ENCODE measurements at places on chromosomes 13 and 19.

- DNase-seq: no peak
Measured at GRCh38 chr13:31761951-31762350, 22.6 kb downstream of the RXFP2 start.

DNA sequence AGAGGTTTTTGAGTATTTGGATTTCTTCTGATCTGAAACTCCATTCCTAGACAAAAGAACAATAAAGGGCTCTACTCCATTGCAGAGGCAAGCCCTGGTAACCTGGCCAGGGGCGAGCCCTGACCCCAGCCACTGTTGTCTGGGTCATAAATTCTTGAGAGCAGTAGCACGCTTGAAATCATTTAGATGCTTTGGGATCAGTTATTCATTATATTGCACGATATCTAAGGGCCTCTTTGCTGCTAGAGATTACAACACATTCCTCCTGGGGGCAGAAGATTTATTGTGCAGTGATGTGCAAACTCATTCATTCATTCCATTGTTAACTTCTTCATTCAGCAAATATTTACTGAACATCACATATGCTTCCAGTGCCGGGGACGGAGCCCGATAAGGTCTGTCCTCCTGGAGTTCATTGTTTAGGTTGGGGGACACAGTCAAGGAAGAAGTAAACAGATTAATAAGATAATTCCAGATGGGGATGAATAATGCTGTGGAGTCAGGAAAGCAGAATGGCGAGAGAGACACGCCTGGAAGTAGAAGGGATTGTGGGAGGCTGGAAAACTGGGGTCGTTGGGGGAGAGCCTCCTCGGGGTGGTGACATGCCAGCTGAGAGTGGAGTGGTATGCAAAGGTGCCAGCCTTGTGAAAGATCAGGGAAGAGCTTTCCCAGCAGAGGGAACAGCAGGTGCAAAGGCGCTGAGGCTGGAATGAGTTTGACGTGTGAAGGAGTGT is 34.9 kb downstream of the SIPA1L3 start:
- no peak for DNase-seq

- no peak for DNase-seq
Measured at GRCh38 chr13:28585561-28585960, 73.4 kb upstream of the POMP start.

- peak; percentile 24 for DNase-seq
Measured at GRCh38 chr13:35475960-35476943, at the start of gene MAB21L1. Gene MAB21L1 (minus strand): TSS chr13:35476689. CDS start chr13:35476138, 551 bp downstream.

DNA sequence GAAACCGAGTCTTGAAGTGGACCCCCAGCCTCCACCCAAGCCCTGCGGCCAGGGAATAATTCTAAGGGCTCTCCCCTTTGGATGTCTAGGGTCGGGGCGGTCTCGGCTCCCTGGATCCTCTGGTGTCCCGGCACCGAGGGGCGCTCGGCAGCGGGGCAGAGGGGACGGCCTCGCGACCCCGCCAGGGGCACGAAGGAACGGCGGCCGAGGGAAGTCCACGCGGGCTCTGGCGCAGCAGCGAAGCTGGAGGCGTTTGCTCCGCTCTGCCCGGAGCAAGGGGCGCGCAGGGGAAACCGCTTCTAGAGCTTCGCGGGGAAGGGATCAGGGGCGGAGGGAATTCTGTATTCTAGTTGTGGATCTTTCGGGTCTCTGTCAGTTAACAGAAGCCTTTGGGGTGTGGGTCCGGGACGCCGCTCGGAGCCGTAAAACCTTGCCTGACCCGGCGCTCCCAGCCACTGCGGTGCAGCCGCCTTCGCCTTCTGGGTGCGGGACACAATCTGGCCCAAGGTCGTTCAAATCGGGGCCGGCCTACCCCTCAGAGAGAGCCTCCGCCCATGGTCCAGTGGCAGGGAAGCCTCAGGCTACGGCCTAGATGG is 118.2 kb downstream of the KCNRG start:
- no peak for DNase-seq

- DNase-seq: peak; percentile 13
Measured at GRCh38 chr19:15432018-15432494, 13.3 kb upstream of the AKAP8L start.

DNA sequence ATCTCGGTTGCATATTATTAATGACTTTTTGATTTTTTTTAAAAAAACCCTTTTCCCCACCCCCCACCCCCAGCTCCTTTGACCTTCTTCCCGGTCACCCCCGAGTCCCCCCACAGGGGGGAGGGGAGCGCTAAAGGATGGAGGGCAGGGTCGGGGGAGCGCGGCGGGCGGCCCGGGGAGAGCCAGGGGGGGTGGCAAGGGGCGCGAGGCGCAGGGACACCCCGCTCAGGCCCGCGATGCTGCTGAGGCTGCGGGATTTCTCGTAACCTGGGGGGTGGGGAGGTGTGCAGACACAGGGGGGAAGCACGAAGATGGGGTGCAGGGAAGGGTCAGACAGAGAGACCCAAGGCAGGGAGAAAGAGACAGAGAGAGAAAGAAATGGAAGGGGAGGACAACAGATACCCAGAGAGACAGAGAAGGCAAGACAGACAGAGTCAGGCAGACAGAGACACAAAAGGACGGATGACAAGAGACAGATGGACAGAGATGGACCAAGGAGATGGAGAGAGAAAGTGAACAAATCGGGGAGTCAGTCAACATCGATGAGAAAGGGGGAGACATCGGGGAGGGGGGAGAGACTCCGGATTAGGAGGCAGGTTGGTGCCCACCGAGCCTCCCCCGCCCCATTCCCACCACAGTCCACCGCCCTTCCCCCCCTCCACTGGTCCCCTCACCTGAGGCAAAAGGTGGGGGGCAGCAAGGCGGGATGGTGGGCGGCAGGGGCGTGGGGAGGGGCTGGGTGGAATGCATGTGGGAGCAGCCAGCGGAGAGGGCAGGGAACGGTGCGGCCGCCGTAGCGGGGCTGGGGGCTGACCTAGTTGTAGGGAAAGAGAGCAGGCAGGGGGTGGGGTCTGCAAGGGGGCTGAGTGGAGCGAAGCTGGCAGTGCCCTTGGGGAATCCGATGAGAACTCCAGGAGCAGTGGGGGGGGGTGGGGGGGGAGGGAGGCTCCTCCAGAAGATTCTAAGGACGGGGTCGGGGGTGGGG is 14.2 kb downstream of the KCNC3 start:
- no peak for DNase-seq

DNA sequence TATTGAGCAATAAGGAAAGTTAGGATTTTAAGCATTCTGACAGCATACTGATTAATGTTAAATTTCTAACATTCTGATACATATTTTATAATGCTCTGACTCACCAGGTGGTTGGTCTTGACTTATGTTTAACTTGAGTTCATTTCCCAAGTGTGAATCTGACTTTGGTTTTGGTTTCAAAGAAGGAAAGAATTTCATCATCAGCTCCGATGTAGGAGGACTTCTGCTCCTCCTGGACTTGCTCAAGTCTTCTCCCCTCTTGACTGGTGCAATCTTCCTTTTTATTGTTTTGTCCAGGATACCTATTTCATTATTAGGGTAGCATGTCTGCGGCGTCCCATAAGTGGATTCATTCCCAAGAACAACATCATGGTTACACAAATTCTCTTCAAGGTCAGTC is 141.3 kb downstream of the RNF17 start:
- no peak for DNase-seq

DNA sequence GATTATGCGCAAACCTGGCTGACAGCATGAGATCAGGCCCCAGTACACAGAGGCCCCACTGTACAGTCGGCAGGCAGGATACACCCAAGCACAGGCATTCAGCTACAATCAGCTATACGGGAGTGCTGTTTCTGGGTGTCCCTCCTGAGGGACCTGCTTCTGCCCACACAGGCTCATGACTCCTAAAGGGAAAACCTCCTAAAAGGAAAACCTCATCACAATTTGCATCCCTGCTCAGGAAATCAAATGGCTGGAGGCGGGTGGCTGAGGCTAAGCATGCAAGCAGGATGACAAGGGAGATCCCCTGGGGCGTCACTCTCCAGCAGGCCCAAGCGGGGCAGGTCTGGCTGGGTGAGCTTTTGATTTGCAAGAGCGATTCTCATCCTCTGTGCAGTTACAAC is 99.8 kb downstream of the CRYL1 start:
- DNase-seq: no peak

- DNase-seq: peak; percentile 49
Measured at GRCh38 chr13:48626726-48627451, 26.8 kb upstream of the CYSLTR2 start.

GRCh38 chr13:45788011-45788410 is 63.5 kb downstream of the SIAH3 start:
- DNase-seq: no peak

GRCh38 chr13:31908696-31909411 is 122.7 kb upstream of the FRY start:
- no peak for DNase-seq

- no peak for DNase-seq
Measured at GRCh38 chr19:55443824-55444480, 852 bp upstream of the SHISA7 start.

DNA sequence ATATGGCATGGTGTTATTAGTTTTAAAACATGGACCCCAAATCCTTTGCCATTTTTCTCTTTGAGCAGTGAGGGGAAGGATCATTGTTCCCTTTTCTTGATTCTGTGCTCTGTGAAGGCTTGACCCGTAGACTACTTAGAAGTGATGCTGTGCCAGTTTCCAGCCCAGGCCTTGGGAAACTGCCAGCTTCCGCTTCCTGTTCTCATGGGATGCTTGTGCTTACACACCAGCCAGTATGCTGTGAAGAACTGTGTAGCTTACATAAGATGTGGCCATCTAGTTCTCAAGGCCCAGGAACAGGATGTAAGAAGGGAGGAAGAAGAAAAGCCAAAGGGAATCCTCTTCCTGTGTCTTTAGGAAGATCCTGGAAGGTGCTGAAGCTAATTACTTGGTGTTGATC is 180.9 kb downstream of the PCCA start:
- peak; percentile 93 for DNase-seq

DNA sequence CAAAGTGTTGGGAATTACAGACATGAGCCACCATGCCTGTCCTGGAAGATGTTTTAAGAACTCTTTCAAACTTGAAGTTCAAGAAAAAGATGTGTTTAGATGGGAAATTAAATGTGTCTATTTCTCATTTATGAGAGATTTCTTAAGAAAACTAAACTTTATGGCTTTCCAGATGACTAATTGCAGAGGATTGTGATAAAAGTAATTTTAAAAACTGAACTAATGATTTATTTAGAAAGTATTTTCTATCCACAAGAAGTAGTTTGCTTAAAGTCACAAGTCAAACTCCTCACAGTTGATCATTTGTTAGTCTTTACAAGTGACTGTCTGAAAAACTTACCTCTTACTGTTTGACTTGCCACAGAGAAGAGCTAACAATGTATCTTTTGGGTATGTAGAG is 89.6 kb upstream of the SPRY2 start:
- no peak for DNase-seq

- DNase-seq: peak; percentile 35
Measured at GRCh38 chr19:3178377-3178972, at the start of gene S1PR4. Gene S1PR4 (plus strand): TSS chr19:3178769. CDS start chr19:3178793, 24 bp downstream.

DNA sequence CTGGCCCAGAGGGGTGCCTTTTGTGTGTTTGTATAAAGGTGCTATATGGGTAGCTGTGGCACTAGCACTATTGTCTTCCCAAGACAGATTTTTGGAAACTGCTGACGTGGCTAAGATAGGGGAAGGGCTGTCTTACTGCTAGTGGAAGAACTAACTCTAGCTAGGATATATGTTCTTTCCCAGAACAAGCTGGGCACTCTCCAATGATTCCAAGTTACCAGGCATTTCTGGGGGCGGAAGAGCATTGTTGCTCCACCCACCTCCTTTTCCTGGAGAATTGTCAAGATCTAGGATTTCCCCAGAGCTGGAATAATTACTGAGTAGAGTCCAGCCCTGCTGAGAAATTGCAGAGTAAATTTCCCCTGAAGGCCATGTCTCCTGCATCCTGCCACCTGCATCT is 408.3 kb downstream of the KLF5 start:
- no peak for DNase-seq

DNA sequence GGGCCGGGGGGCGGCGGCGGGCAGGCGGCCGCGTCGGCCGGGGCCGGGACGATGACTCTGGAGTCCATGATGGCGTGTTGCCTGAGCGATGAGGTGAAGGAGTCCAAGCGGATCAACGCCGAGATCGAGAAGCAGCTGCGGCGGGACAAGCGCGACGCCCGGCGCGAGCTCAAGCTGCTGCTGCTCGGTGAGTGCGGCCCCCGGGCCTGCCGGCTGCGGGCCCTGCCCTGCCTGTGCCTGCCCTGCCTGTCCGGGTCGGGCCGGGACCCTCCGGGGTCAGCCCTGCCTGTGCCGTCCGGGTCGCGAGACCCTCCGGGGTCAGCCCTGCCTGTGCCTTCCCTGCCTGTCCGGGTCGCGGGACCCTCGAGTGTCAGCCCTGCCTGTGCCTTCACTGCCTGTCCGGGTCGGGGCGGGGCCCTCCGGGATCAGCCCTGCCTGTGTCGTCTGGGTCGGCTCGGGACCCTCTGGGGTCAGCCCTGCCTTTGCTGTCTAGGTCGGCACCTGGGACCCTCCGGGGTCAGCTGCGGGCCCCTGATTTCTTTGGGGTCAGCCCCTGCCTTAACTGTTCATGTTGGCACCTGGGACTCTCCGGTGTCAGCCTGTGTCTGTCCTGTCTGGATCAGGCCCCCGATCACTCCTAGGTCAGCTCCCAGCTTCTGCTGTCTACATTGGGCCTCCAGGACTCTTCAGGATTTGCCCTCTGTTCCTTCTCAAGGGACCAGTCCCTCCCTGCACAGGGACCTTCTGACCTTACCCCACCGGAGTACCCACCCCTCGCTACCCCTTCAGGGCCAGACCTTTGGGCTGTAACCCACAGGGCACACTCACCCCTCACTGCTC is 659 bp downstream of the GNA11 start:
- DNase-seq: no peak

GRCh38 chr13:113088691-113089020 is 16.9 kb upstream of the F7 start:
- DNase-seq: no peak

DNA sequence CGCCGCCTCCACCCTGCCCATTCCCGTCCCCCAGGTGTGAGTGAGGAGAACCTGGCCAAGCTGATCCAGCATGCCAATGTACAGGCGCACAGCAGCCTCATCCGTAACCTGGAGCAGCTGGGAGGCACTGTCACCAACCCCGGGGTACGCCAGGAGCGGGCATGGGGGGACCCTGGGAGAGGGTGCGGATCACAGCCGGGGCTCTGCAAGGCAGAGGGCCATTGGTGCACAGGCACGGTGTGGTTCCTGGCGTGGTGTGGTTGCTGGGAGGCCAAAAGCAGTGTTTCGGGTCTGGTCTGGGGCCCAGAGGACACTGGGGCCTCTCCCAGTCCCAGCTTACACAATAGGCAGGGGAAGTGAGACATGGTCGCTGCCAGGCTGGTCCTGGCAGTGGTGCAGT is 8.3 kb downstream of the STXBP2 start:
- no peak for DNase-seq

DNA sequence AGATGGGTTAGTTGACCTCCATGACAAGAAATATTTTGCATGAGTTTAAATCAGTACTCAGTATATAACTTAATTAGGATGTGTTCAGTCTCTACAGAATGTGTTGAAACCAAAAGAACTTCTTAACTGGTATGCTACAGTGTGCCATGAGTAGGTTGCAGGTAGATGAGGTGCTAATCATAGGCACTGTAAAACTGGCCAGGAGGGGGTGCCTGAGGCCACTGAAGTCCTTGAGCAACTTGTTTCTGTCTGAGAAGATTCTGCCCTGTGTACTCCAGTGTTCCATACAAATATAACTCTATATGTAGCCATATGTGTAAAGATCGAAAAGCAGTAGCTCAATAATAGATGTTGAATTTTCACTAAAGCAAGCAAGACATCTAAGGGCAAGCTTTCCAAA is 549.2 kb upstream of the KLF12 start:
- DNase-seq: peak; percentile 19
